CD4-positive, alpha-beta T cell treated with Interleukin-4 for 1 hour (primary cell): ENCODE measurements at places on chromosomes 12 and 14.

- DNase-seq = no peak
These were observed 96.8 kb upstream of the SYT10 start for GRCh38 chr12:33536431-33536830.

GRCh38 chr12:10241290-10241689 lies 28.6 kb downstream of the GABARAPL1 start:
- no peak for DNase-seq

DNA sequence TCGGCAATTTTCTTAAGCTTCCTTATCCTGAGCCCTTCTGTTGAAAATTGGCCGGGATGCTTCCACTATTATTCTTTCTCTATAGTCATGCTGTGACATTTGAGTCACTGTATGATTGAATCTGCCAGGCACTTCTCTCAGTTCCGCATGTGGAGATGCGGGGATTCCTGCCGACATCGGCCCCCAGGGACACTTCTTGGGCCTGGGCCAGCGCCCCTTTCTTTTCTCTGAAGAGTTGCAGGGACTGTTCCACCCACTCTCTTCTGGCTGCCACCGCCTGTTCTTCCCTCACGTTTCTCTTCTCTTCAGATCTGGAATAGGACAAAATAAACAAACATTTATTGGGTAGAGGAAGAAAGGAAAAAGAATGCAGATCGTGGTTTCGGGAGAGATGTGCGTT lies 310.1 kb downstream of the ETNK1 start:
- no peak for DNase-seq

DNA sequence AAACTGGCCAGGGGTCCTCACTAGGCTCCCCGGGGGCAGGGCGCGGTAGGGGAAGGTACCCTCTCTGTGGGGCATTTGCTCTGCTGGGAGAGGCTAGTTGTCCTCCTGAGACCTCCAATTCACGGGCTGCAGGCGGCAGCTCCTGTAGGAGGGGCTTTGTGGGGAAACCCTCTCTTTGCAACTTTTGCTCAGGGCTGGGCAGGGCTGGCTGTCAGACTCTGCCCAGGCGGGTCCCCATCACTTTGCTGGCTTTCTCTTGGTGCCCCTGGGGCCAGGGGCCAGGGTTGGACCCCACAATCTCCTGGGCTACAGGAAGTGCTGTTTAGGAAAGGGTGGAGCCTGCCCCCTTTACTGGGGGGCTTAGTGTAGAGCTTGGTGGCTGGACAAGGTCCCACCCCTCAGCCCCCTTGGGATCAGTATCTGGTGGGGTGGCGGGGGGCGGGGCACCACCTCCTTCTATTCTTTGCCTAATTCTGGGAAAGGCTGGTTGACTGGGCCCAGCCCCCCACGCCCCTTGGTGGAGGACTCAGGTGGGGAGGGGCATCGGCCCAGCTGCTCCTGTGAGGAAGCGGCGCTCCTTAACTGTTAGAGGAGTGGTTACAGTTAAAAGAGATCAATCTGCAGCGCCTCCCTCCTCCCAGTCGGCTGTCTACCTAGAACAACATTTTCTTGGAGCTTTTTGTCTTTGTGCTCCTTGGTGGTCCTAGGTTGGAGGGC lies 918.7 kb downstream of the AACS start:
- DNase-seq = no peak

- no peak for DNase-seq
These were observed 17.3 kb upstream of the YAF2 start for GRCh38 chr12:42255221-42255865.
